CD4-positive, alpha-beta memory T cell (primary cell): ENCODE measurements at places on chromosomes 6 and 20. TPM values are rescaled to one million over a fixed set of nuclear protein-coding genes. Genes with fewer than 3 reads are reported as not detected.

MYMX gene
- not detected for total RNA-seq

TRMT11 gene
- 30.8 TPM for total RNA-seq

AFG1L gene
- total RNA-seq = 6.6 TPM

SERPINB6 gene
- total RNA-seq = 41.2 TPM

TPX2 gene
- 0.30 TPM for total RNA-seq

OPRM1 gene
- total RNA-seq = not detected

CRISP3 gene
- total RNA-seq = not detected

XKR7 gene
- not detected for total RNA-seq

TNFRSF6B gene
- not detected for total RNA-seq

CALHM5 gene
- total RNA-seq = not detected

SLC32A1 gene
- total RNA-seq = not detected

OOEP gene
- not detected for total RNA-seq

AVP gene
- not detected for total RNA-seq

TNXB gene
- total RNA-seq = 22.4 TPM

TP53TG5 gene
- 0.36 TPM for total RNA-seq

PNPLA1 gene
- total RNA-seq = not detected

RFX6 gene
- not detected for total RNA-seq
